ENCODE measurements at places on chromosomes 4 and X.

GRCh38 chrX:9072281-9072680, 38.4 kb upstream of the FAM9B start:
- DNase-seq = no peak

- DNase-seq = no peak
Observed at GRCh38 chr4:113919611-113920010, 59.8 kb downstream of the ARSJ start.

DNA sequence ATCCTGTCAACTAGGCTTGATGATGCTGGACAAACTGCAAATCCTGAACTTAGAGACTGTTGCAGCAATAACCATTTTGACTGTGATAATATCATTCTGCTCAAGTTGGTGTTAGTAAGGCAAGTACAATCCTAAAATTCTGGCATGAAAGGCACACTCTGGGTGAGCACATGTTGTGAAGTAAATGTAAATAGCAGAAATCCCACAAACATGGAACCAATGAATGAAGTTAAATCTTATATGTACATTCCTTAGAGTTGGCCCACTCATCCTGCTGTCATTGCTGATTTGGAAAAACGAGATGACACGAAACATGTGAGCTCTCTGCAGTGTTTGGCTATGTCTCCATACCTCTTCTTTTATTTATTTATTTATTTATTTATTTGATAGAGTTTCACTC, 21.0 kb downstream of the RBM47 start:
- no peak for DNase-seq

GRCh38 chrX:75303795-75304194, 29.9 kb downstream of the UPRT start:
- no peak for DNase-seq

DNA sequence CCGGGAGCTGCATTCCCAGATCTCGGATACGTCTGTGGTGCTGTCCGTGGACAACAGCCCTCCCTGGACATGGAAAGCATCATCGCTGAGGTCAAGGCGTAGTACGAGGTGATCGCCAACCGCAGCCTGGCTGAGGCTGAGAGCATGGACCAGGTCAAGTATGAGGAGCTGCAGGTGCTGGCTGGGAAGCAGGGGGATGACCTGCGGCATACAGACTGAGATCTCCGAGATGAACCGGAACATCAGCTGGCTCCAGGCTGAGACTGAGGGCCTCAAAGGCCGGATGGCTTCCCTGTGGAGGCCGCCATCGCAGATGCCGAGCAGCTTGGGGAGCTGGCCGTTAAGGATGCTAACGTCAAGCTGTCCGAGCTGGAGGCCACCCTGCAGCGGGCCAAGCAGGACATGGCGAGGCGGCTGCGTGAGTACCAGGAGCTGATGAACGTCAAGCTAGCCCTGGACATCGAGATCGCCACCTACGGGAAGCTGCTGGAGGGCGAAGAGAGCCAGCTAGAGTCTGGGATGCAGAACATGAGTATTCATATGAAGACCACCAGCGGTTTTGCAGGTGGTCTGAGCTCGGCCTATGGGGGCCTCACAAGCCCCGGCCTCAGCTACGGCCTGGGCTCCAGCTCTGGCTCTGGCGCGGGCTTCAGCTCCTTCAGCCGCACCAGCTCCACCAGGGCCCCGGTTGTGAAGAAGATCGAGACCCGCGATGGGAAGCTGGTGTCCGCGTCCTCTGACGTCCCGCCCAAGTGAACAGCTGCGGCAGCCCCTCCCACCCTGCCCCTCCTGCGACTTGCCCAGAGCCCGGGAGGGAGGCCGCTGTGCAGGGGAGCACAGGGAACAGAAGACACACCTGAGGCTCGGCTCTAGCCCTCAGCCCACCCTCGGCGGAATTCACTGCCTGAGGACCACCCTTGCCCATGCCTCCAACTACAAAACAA, 29.4 kb upstream of the GABRA3 start:
- DNase-seq = no peak

- DNase-seq = no peak
Observed at GRCh38 chrX:148573119-148573518, 72.7 kb downstream of the AFF2 start.

- no peak for DNase-seq
Observed at GRCh38 chr4:13483136-13483767, 888 bp downstream of the RAB28 start.

GRCh38 chr4:123350191-123350544, 46.4 kb upstream of the SPRY1 start:
- no peak for DNase-seq

GRCh38 chr4:56480691-56481090, 13.3 kb downstream of the SRP72 start:
- no peak for DNase-seq

- DNase-seq = no peak
Observed at GRCh38 chr4:80459918-80460473, 124.5 kb downstream of the CFAP299 start.

GRCh38 chr4:84279678-84280077, 219.4 kb downstream of the NKX6-1 start:
- no peak for DNase-seq

- DNase-seq = no peak
Observed at GRCh38 chr4:174434455-174434854, 87.8 kb downstream of the HPGD start.

DNA sequence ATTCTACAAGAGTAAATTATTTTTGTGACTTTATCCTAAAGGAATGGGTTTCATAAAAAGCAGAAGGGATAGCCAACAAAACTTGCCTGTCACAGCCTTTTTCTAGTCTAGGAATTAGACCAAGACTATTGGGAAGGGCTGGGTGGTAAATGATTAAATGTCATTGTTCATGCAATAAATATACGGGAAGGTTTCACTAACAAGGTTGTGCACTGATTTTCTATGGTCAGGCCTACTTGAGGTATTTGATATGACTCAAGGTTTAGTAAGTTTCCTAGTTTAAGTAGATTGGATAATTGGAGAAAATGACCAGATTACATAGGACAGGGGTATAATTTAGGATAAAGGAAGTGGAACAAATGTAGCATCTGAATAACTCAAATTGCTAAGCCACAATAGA, 249.1 kb upstream of the BMP3 start:
- no peak for DNase-seq

GRCh38 chr4:127849505-127850234, 31.0 kb upstream of the PLK4 start:
- no peak for DNase-seq

DNA sequence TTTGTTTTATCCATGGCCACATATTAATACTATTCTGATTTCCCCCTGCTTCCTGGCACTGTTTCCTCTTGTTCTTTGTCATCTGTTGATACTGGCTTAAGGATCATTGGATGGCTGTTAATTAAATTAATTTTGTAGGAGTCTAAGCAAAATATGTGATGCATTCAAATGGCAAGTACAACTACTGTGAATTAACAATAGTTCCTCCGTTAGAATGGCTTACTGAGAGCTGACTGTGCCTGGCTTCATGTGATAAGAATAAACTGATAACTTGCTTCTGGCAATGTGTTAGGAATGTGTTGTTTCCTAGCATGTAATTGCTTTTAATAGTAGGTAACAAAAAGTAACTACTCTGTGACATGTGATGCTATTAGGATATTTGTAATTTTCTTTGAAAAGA, 98.5 kb downstream of the RPA4 start:
- DNase-seq = no peak

DNA sequence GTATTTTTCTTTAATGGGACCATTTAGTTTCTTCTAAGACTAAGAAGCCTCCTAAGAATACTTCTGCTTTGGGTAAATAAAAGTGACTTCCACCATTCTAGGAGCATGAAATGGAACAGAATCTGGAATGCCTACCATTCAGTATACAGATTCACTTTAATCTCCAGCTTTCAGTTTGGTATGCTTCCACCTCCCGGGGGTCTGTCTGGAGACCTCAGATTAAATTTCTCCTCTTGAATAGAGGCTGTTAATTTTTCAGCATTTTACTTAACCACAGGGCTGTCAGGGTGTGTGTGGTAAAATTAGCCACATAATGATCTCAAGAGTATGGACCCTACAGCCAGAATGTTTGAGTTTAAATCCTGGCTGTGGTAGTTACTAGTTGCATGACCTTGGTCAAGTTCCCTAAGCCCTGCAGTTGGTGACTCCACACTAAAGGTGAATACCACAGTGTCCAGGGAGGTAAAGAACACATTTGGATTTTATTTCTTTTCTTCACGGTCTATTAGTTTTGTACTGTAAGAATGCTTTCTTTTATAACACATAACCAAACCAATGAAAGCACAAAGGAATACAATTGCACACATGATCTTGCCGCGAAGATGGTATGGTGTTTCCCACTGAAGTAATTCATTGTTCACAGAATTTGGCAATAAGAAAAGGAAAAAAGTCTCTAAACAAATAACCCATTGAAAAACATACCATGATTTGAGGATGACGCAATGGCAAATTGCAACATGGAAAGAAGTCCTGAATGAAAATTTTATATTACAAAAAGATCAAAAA, 37.3 kb upstream of the TRIM2 start:
- no peak for DNase-seq

GRCh38 chr4:103073792-103074438, 2.6 kb downstream of the SLC9B2 start:
- no peak for DNase-seq

DNA sequence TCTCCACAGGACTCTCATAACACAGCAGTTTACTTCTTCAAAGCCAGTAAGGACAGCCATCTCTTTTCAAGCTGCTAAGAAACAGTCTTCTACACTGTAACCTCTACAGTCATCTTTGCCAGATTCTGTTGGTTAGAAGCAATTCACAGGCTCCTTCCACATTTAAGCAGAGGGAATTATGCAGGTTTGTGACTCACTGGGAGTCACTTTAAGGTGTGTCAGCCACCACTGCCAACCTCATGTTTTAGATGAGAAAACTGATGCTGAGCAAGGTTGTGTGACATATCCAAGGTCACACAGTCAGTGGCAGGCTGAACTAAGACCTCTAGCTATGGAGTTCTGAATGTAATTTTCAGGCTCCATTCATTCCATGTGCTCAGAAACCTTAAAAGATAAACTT, 143.5 kb downstream of the QDPR start:
- no peak for DNase-seq

DNA sequence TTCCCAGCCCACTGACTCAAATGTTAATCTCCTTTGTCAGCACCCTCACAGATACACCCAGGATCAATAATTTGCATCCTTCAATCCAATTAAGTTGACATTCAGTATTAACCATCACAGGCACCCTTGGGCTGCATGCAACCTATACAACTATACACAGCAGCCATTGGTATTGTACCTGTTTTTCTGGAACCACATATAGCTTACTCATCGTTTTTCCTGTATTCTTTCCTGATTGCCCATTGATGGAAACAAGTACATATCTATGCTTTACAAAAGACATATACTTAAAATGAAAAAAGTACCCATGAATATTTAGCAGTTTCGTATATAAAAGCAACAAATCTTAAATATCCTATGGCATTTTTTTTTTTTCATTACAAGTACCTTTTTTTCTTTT, 3.7 kb upstream of the FOXR2 start:
- DNase-seq = no peak

GRCh38 chr4:39083164-39083563, 21.1 kb downstream of the KLHL5 start:
- DNase-seq = no peak

GRCh38 chr4:24885342-24885741, 27.5 kb downstream of the CCDC149 start:
- DNase-seq = no peak

DNA sequence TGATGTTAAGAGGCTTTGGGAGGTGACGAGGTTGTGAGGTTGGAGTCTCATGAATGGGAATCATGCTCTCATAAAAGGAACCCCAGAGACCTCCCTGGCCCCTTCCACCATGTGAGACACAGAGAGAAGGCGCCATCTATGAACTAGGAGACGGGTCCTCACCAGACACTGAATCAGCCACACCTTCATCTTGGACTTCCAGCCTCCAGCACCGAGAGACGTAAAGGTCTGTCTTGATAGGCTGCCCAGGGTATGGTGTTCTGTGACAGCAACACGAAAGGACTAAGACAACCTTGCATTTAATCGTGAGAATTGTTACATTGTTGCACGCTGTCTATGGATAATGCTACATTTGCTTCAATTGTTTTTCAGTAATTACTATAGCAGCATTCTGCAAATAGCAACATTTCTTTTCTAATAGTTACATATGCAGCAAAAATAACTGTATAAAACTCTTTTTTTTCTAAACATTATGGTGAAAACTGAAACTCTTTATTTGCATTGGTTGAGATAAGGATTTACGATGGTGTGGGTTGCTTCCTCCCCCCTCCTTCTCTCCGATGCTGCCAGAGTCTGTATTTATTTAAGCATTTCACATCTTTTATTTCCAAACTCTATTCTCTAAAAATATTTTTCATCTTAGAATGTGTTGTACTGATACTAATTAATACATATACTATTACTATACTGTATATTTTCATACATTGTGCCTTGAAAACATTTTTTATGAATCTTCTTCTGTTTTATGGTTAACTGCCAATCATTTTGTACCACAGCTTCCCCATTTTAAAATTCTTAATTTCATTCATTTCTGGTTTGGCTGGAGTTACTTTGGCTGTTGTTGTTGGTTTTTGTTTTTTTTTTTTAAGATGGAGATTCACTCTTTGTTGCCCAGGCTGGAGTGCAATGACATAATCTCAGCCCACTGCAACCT, 26.4 kb upstream of the AKAP17A start:
- no peak for DNase-seq

GRCh38 chrX:143694885-143695284, 25.7 kb downstream of the SPANXN2 start:
- DNase-seq = no peak

- DNase-seq = no peak
Observed at GRCh38 chr4:7861440-7861881, 78.2 kb downstream of the AFAP1 start.

DNA sequence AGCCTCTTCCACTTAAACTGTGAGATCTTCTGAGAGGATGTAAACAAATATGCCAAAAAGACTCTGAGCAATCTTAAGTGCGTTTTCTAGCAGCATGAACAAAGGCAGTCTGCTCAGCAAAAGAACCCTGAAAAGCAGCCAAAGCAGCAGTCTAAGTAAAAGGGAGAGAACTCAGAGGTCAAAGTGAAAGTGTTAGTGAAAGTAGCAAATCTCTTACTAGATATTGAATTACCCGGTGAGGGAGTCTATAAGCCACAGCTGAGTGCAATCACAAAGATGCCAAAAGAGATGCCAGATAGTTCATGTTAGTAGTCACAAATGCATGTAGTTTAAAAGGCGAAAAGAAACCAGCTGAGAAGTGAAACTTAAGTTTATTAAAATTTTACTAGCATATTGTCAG, 7.9 kb upstream of the GNRHR start:
- DNase-seq = no peak

DNA sequence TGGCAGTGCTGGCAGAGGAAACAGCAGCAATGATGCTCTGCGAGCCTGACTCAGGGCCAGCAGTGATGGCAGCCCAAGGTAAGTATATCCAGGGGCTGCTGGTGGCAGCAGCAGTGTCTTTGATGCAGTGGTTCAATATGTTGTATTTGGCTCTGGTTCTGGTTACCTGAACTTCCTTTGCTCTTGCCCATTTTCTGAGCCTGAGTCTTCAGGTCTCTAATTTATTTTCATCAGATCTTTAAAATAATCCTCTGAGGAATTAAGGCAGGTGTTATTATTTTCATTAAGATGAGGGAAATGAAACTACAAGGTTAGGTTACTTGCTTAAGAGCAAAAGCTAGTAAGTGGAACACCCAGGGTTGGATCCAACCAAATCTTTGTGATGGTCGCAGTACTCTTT, 102.8 kb upstream of the BMP2K start:
- DNase-seq = no peak

GRCh38 chr4:44446191-44446590, 2.4 kb downstream of the KCTD8 start:
- no peak for DNase-seq
